Activated CD8-positive, alpha-beta memory T cell treated with anti-CD3 and anti-CD28 coated beads for 1 hour (primary cell): ENCODE measurements at places on chromosomes 7 and 10.

GRCh38 chr10:119642556-119643111 lies 8.5 kb upstream of the BAG3 start:
- DNase-seq: no peak

DNA sequence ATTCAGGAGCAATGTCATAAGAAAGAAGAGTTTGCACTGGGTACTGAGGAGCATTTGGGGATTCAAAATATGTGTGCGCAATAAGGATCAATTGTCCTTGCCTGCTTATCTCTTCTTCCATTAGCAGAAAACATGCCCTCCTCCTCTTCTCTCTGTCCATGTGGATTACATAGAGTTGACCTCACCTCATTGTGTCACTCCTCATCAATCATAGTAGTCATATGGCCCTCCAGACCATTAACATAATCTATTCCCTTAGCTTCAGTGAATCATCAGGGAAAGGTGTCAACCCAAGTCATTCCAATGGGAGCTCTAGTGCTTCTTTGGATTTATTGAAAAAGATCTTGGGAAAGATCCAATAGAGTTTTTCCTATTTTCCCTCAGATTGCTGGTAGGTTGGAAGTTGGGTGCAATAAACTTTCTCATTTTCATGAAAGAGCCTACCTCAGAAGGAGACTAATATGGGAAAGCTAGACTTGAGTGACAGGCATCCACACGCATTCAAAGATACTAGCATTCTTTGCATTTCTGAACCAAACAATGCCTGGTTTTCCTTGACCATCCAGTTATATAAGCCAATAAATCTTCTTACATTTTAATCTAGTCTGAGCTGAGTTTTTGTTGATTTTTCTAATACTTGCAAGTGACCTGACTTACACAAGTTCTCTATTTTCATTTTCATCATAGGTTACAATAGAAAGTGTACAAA lies 71.5 kb upstream of the FAM13C start:
- DNase-seq: no peak

DNA sequence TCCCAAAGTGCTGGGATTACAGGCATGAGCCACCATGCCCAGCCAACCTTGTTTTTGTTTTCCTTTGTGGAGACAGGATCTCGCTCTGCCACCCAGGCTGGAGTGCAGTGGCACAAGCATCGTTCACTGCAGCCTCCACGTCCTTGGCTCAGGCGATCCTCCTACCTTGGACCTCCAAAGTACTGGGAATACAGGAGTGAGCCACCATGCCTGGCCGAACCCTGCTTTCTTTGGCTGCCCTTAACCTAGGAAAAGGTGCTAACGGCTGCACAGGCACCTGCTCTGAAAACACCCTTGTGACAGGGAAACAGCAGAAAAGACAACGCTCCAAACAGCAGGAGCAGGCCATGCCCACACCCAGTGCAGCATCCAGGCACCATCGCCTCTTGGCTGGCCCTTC lies 71.9 kb downstream of the OAT start:
- no peak for DNase-seq

GRCh38 chr7:46763344-46763743 lies 818.6 kb downstream of the TNS3 start:
- DNase-seq: no peak

DNA sequence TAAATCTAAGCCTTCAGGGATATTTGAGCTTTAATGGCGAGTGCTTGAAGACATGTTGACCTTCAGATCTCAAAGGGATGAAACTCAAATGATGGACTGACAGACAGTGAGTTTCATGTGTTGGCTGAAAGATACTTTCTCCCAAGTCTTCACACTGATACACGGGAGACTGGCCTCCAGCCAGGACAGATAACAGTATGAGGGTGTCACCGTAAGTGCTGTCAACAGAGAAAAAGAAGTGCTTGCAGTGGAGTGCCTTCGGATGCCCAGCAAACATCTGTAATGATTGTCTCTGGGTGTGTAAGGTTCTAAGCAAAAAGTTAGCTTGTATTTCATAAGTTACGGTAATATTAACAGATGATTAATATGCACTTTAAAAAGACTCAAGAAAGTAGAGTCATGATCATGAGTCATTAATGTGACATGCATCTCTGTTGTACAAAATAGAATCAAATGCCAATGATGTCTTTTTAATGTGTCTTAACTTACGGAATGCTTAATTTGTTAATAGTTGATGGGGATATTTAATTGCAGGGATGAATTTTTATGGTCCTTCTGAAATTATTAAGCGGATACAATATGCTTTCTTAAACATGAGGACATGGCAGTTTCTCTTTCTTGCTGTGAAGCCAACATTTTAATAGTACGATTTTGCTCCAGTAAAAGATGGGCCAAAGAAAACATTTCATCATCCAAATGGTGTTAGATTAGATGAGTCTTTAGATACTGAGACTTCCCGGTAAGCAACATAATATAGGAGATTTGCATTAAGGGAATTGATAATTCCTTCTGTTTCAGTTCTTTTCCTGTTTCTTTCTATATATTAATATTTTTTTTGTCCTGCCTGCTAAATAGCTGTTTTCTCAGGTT lies 292.5 kb downstream of the GALNT17 start:
- no peak for DNase-seq

DNA sequence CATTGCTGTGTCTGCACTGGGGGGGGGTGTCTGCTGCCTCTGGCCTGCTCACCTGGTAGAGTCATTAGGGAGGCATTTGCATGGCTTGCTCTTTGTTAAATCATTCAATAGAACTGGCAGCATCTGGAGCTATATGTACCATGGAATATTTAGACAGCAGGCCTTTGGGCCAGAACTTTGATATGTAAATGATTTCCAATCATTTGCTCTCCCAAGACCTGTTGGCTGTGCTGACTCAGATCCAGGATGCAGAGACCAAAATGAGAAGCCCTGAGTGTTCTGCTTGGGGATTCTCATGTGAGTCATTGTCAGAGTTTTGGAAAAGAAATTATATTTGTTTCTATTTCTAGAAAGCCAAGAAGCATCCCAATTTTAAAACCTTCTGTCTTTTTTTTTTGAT lies 257.6 kb upstream of the IGFBP3 start:
- no peak for DNase-seq

GRCh38 chr10:2914741-2915140 lies 152.6 kb upstream of the PFKP start:
- no peak for DNase-seq

DNA sequence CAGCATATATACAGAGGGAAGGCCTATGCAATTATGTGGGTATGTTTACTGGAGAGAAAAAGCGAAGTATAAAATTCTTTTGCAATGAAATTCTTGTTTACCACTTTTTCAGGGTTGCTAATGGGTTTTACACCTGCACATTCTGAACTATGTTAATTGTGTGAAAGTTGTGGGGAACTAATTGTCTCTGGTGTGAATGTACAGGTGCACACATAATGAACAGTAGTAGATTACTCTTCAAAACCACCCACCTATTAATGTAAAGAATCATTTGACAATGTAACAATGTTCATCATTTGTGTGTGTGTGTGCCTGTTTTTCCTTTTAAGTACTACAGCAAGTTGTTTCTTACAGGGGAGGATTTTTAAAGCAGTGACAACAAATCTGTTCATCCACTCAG lies 80.0 kb upstream of the FEZF1 start:
- DNase-seq: no peak

DNA sequence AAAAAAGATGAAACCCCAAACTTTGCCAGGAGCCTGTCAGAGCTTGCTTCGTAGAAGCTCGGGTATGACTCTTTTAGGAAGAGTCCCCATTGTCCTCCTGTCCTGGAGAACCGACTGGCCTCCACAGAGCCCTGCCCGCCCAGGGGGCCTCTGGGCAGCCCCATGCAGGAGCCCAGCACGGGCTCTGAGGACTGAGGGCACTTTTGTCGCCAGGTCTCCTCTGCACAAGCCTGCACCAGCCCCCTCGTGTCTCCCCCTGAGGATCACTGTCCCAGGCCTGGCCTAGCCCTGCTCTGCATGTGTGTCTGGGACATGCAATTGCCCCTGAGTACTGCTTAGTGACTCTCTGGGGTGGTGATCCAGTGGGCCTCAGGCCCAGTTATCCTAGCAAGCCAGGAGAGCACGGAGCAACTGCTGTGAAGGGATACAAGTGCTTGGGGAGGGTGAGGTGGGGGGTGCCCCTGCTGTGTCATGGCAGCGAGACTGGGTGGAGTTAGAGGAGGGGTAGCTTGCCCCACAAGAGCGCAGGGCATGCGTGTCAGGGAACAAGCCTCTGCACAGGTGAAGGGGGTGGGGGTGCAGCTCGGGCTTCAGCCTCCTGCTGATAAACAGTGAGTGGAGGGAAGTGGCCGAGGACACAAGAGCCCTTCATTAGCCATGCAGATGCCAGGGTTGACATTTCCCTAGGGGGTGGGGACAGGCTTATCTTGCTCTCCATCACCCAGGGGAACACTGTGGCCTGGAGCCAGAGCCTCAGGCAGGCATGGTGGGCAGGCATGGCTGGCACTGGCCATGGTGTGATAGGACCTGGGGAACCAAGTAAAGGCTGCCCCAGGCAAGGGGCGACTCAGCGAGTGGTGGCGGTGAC lies 143.4 kb downstream of the C10orf105 start:
- DNase-seq: no peak

- DNase-seq: no peak
Measured at GRCh38 chr7:88772776-88773175, 13.3 kb downstream of the ZNF804B start.

- no peak for DNase-seq
Measured at GRCh38 chr7:120218712-120219111, 54.3 kb upstream of the KCND2 start.
